ENCODE measurements at places on chromosomes 1 and 21.

DNA sequence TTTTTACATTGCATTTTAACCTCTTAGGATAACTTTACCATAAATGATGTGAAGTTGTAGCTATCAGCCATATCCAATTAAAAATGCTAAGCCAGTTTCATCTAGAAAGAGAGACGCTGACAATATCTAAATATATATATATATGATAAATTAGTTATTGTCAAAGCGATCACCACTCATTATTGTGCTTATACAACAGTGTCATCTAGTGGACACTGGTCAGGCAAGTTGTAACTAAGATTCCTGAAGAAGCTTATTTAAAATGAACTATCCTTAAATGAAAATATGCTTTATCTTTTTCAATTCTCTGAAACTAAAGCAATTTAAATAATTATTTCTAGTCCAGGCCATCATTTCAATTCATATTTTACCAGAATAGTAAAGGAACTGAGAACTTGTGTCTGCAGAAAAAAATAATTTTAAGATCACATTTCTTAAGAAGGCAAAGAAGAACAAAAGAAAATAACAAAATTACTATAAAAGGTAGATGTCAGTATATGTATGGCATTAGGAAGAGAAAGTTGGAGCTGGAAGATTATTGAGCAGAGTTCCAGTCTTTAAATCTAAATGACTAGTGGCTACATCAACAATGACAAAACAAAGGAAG, 193.3 kb upstream of the SNX7 start:
- no peak for DNase-seq

- no peak for DNase-seq
Observed at GRCh38 chr21:45721671-45722070, 78.1 kb downstream of the PCBP3 start.

GRCh38 chr1:198929961-198930599, 291.2 kb downstream of the PTPRC start:
- no peak for DNase-seq

DNA sequence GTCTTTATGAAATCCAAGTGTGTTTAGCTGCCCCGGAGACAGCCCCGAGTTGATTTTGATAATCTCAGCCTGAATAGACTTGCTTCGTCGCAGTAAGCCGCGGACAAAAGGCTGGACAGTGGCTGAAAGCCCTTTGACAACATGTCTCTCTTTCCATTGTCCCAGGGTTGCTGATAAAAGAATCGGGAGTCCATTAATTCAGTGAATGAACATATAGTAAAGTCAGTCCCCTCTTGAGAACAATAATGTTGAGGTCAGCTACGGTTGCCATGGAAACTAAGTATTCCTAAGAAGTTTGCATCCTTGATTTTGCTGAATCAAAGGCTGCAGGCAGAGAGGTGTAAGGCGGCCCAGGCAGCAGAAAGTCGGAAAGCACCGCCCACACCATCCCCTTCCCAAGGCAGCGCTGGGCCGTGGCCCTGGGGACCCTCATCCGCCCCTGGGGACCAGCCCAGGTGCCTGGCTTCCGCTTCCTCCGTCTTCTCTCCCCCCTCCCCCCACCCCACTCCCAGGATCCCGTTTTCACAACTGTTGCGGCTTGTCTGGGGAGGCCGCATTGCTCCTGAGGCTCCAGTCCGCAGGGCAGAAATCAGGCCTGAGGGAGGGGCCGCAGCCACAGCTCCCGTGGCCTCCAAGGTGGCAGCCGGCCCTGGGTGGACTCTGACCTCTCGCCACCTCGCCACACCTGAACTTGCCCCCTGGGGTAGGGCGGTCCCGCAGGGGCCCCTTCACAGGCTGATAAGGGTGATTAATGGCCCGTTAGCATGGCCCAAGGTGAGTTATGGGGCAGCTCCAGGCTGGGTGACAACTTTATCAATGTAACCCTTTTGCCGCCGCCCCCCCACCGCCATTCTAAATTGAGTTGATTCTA, 180.9 kb downstream of the PRDM16 start:
- no peak for DNase-seq

DNA sequence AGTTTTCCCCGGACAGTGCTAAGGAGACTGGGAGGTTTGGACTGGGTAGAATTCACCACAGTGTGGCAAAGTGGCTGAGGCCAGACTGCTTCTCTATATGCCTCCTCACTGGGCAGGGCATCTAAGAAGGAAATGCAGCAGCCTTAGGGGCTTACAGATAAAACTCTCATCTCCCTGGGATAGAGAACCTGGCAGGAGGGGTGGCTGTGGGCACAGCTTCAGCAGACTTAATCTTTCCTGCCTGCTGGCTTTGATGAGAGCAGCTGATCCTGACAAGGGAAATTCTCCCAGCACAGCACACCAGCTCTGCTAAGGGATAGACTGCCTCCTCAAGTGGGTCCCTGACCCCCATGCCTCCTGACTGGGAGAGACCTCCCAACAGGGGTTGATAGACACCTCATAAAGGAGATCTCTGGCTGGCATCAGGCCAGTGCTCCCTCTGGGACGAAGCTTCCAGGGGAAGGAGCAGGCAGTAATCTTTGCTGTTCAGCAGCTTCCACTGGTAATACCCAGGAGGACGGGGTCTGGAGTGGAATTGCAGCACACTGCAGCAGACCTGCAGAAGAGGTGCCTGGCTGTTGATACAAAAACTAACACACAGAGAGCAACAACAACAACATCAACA, 25.2 kb downstream of the KIFAP3 start:
- no peak for DNase-seq

GRCh38 chr1:36419140-36419539, 21.4 kb upstream of the LSM10 start:
- DNase-seq, result no peak

DNA sequence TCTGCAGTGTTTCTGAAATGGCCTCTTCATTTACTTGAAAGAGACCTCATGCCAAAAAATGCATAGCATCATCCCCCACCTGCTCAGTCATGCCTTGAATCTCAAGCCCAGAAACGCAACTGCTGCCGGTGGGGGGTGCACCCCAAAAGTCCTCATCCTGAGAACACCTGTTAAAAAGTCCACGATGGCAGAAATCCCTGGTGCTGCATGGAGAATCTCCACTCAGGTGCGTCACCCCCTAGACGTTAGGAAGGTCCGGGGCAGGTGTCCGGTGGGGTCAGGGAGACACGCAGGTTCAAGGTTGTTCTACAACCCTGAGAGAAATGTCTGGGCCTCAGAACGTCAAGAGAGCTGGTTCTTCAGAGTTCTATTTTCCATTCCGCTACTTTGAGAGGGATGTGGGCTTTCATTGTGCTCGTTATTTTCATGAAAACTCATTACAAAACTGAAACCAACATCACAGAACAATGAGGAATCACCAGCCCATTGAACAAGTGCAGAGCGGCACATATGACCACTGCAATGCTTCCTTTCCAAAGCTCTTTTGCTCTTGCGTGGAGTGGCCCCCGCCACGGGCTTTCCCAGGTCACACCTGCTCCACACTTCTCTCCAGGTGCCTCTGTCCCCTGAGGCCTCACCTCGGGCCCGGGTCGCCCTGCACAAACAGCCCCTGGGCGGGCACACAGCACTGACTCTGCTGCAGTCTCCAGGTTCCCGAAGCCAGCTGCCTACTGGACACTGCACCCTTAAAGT, 201.9 kb downstream of the TOMM20 start:
- DNase-seq, result no peak

DNA sequence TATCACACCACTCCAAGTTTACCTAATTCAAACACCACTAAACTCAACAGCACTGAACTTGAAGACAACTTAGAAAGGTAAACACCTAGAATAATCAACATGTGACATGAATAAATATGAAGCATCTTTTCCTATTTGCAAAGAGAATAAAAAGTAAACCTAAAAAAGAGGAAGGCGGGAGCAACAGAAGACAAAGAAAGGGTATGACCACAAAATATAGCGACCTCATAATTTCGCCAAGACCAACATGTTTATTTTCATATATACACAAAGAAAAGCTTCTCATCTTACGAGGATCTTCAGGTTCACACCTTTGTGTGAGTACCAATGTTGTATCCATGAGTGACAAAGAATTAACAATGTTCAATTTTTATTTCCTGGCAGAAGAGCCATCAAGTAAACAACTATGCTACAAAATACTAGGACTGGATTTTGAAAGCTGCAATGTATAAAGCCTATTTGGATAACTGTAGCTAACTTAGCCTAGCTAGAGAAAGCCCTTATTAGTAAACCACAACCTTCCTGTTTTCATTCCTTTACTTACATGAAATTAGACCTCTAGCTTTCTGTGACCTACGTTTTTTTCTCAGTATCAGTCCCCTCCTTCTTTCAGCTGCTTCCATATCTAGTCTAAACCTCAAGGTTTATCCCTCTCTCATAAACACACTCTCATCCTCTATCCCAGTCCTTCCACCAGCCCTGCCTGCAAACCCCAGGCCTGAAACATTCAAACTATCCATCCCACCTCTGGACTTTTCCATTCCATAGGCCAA, 21.3 kb upstream of the PHTF1 start:
- no peak for DNase-seq

DNA sequence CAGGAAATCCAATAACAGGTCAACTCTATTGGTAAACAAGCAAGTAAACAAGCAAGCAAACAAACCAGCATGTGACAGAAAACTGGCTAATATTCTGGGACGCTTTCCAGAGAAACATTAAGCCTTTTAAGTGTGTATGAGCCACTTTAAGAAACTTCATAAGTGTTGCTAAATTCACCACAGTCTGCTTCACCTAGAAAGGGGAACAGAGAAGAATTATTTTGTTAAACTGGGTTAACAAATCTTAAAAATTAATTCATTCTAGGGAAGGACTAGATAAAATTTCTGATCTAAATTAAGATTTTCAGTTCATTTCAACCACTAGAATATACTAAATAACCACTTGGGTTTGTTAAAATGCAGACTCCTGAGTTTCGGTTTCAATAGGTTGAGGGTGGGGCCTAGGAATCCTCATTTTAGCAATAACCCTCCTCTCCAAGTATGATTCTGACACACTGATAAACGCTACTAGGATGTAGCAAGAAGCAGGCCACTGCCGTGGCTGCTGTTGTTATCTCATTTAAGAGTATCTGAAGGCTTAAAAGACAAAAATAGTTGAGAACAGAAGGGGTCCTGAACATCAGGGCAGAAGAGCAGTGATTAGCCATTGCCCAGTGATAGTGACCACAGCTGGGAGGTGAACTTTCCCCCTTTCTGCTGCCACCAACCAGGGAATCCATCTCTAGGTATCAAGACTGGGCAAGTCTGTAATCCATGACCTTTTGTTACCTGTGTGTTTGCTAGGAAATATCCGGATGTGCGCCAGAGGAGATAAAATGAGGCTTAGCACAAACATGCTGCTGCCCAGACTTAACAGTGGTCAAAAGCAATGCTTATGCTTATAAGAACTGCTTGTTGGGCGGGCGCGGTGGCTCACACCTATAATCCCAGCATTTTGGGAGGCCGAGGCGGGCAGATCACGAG, 11.2 kb downstream of the CREG1 start:
- DNase-seq, result no peak

- DNase-seq, result no peak
Observed at GRCh38 chr1:21511579-21512522, 2.6 kb downstream of the ALPL start.

GRCh38 chr1:152169366-152170025, 10.5 kb upstream of the RPTN start:
- no peak for DNase-seq

GRCh38 chr1:197671140-197671539, 104.1 kb downstream of the DENND1B start:
- DNase-seq, result no peak

Data from NCI-H1417 treated with DMSO at 0.1 percent for 48 hours (cell line).